ENCODE measurements at places on chromosomes 3 and 15. TPM values are rescaled to one million over a fixed set of nuclear protein-coding genes. Genes with fewer than 3 reads are reported as not detected.

GRCh38 chr15:66700412-66700801 lies 1.6 kb upstream of the SMAD6 start:
- peaks cover 16% of the 10 kb centered on the region for H3K27me3 ChIP-seq
- peak overlapping the region; percentile 85 for H3K4me3 ChIP-seq
- peaks cover 16% of the 10 kb centered on the region for H3K4me1 ChIP-seq
- H3K36me3 ChIP-seq: no peaks in the 10 kb centered on the region

GRCh38 chr15:96123028-96123400 lies 207.5 kb upstream of the NR2F2 start:
- no peak for DNase-seq
- no peak overlapping the region for H3K27ac ChIP-seq
- no peaks in the 10 kb centered on the region for H3K36me3 ChIP-seq
- no peak overlapping the region for H3K4me3 ChIP-seq

GRCh38 chr3:178456621-178457285 lies 79.5 kb upstream of the KCNMB2 start:
- no peaks in the 10 kb centered on the region for H3K4me1 ChIP-seq
- DNase-seq: no peak
- H3K4me3 ChIP-seq: no peak overlapping the region
- no peaks in the 10 kb centered on the region for H3K36me3 ChIP-seq

- H3K27ac ChIP-seq: no peak overlapping the region
- DNase-seq: no peak
- H3K4me3 ChIP-seq: no peak overlapping the region
Observed at GRCh38 chr15:26850161-26850560, 16.7 kb upstream of the GABRA5 start.

- no peak overlapping the region for H3K4me3 ChIP-seq
- H3K36me3 ChIP-seq: peaks cover 3% of the 10 kb centered on the region
- no peaks in the 10 kb centered on the region for H3K4me1 ChIP-seq
Observed at GRCh38 chr15:74664028-74664616, 31.7 kb downstream of the EDC3 start.

The TICRR gene
- total RNA-seq: 17.6 TPM
